T-cell (primary cell): ENCODE measurements at places on chromosomes 12 and 14. TPM values are rescaled to one million over a fixed set of nuclear protein-coding genes. Genes with fewer than 3 reads are reported as not detected.

KRT3 gene
- not detected for total RNA-seq

LHX5 gene
- total RNA-seq, result not detected

MMP17 gene
- 1.2 TPM for total RNA-seq

TAC3 gene
- 0.55 TPM for total RNA-seq

DNAH10 gene
- total RNA-seq, result 0.32 TPM

YLPM1 gene
- 86.5 TPM for total RNA-seq

- DNase-seq, result no peak
These were observed 68.9 kb downstream of the MOK start for GRCh38 chr14:102236026-102236425.

DNA sequence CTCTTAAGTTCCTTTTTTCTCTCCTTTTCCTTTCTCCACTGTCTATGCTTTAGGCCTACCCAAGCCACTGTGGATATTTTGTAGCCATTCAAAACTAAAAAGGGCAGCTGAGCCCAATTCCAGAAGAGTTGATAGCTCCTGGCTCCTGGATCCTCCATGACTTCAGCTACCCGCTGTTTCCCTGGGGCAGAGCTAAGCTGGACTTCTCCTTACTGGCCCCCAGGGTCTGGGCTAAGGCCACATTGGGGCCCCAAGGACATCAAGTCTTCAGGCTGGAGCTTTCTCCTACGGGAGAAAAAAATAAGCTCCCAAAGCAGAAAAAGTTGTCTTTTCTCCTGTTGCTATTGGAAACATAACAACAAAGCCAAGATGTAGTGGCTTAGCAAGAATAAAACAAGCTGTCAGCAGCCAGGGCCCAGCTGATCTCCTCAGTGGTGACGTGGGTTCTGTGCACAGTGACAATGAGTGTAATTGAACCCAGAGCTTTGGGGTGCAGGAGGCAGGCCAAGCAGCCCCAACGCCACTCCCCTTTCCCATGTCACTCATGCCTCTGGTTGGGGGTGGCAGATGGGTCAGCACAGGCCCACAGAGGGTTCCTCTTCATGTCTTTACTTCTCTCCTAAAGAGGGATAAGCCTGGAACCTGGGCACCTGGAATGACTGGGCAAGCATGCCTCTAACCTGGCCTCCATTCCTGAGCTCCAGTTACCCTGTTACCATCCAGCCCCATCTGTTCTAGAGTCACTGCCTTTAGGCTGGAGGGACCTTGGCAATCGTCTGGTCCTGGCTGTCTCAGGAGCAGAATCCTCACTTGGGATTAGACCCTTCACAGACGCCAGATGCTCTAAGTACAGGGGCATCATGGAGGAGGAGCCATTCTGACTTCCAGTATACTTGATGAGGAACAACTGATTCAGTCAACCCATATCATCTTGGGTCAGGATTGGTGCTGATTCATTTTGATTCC, 171.2 kb downstream of the ZFP36L1 start:
- DNase-seq, result no peak

GRCh38 chr12:4701395-4702190, 18.6 kb upstream of the GALNT8 start:
- DNase-seq, result no peak

DNA sequence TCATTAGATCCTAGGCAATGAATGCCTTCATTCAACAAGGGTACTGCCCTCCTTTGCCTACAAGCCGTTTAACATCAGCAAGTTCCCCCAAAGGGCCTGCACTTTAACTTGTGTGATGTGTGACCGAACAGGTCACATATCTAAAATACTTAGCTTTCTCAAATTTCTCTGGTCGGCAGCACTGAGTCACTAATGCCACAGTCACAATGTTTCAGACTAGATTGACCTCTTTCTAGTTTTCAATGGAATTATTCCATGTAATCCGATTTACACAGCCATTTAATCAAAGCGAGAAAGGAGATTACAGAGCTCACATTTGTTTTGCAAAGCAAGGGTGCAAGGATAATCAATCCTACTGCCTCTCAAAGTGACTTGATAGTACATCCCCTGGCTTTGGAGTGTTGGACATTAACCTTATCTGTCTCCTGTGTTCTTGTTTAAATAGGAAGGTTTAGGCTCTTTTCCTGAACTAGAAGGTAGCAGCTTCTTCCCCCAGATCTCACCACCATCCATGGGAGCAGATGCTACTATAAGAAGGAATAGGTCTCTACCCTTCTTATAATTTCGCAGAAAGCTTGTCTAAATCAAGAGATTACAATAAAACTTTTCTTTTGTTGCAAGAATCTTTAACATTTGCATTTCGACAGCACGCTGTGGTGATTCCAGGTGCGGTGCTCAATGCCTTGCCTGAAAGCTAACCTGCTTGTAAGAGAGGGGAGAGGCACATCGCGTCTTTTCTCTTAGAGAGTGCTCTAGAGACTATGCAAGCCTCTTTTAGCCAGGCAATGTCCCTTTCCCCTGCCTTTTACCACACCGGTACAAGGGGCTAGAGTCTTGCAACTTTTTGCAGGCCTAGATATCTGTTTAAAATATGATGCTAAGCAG, 1.8 kb downstream of the KITLG start:
- no peak for DNase-seq

DNA sequence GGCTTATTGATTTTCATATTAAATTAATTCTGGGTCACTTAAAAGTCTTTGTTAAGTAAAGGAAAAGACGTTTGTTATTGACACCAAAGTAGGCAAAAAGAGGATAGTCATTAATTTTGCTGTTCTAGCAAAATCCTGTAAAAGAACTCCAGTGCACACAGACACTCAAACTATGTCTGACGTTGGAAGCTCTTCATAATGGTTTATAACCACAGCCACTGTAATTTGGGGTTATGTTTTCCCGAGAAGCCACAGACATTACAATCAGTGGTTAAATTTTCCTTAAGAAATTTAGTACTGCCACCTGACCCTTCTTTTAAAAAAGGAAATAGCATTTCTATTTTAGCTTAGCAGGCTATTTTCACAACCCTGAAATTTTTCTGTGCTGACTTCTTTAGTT, 267.5 kb downstream of the CCDC91 start:
- DNase-seq, result no peak

DNA sequence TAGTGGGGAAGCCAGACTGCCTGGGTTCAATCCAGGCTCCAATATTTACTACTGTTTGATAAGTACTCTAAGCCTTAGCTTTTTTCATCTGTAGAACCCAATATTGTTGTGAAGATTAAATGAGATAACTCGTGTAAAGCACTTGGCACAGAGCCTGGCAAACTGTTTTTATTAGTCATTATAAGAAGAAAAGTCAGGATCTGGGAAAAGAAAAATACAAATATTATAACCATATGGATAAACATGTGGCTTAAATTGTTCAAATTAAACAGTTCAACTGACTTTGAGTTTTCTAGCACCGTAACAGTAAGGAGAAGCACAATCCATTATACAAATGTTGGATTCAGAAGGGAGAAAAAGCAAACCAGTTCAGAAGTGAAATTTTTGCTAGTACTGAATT, 22.0 kb upstream of the CDK17 start:
- DNase-seq, result no peak

GRCh38 chr14:22987291-22987690, 4.9 kb upstream of the AJUBA start:
- no peak for DNase-seq
